Glutamatergic neuron (in vitro differentiated cells): ENCODE measurements at places on chromosomes 1 and 21.

GRCh38 chr1:10862743-10863335, 66.4 kb upstream of the CASZ1 start:
- no peak for DNase-seq

DNA sequence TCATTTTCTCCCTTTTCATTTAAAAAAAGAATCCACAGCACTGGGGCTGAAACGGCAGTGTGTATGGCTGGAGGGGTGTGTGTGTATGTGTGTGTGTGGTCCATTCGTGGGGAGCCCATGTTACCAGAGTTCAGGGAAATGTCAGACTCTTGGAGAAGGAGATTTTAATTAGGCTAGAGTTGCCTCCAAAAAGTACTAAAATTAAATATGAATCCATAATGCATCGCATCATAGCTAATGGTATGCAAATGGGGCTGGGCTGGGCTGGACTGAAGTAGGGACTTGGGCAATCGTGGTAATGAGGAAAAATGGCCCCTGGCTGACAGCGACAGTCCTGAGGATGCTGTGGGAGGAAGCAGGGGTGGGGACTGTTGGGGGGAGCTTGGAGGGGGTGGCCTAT, 24.8 kb downstream of the GRIK3 start:
- DNase-seq = no peak

DNA sequence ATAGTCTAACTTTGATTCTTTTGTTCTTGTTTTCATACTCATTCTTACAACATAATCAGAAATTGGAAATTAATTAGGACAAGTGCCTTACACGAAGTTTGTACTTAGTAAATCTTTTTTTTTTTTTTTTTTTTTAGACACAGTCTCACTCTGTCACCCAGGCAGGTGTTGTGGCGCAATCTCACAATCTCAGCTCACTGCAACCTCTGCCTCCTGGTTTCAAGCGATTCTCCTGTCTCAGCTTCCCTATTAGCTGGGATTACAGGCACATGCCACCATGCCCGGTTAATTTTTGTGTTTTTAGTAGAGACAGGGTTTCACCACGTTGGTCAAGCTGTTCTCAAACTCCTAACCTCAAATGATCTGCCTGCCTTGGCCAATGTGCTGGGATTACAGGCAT, 12.4 kb downstream of the CHAF1B start:
- no peak for DNase-seq

DNA sequence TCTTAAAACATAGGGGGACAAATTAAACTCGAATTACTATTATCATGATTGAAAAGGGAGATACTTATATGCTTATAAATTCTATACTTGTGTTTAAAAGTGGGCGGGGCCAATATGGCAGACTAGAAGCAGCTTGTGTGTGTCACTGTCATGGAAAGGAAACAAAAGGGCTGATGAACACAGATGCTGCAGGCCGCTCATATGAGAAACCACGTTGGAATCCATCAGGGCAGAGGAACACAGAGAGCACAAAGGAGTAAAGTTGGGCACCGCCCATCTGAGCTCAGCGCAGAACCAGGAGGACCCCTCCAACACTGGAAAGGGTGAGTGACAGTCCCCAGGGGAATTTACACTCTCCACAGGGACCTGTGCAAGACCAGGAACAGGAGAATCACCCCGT, 107.0 kb downstream of the SLC5A9 start:
- no peak for DNase-seq

- DNase-seq = no peak
These were observed 219.3 kb upstream of the GREM2 start for GRCh38 chr1:240831191-240831631.

DNA sequence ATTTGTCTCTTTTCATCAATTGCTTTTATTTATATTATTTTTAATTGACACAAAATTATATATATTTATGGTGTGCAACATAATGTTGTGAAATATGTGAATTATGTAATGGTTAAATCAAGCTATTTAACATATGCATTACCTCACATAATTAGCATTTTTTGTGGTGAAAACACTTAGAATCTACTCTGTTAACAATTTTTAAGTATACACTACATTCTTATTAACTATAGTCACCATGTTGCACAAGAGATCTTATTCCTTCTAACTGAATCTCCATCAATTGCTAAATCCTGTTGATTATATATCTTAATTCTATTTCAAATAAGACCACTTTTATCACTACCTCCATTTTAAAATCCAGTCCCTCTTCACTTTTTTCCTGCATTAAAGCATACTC, 42.5 kb downstream of the PLPPR5 start:
- DNase-seq = no peak

DNA sequence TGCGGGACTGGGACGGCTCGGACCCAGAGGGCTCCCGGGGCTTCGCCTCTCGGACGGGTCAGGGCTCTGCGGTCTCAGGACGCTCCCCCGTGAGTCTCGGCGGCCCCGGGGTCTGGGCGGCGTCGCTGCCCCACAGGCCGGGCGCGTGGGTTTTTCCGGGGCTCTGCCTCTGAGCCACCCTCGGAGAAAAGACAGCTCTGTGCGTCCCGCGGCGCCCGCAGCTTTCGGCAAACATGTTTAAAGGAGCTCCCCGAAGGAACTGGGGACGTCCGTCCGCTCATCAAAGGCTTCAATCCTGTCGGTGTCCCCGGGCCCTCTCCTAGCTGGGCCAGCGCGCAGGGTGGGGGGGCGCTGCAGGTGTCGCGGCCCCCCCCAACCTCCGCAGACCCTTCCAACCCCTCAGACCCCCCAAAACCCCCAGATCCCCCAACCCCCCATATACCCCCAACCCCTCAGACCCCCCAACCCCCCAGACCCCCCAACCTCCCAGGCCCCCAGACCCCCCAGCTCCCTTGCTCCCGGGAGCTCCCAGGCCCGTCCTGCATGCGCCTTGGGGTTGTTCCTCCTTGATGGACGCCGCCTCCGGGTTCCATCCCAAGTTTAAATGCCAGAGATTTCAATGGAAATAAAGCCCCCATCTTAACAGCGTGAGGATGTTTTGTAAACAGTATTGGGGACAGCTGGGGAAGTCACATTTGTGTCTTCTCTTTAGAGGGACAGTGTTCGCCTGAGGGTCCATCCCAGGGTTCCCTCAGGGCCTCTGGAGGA, 996 bp upstream of the C1orf159 start:
- no peak for DNase-seq

GRCh38 chr1:98001764-98002163, 80.9 kb upstream of the DPYD start:
- DNase-seq = no peak

GRCh38 chr1:244599937-244600350, 53.0 kb upstream of the DESI2 start:
- no peak for DNase-seq

GRCh38 chr1:36884029-36884701, 150.2 kb downstream of the GRIK3 start:
- no peak for DNase-seq

- DNase-seq = no peak
These were observed 35.7 kb downstream of the WNT3A start for GRCh38 chr1:228042508-228042907.

DNA sequence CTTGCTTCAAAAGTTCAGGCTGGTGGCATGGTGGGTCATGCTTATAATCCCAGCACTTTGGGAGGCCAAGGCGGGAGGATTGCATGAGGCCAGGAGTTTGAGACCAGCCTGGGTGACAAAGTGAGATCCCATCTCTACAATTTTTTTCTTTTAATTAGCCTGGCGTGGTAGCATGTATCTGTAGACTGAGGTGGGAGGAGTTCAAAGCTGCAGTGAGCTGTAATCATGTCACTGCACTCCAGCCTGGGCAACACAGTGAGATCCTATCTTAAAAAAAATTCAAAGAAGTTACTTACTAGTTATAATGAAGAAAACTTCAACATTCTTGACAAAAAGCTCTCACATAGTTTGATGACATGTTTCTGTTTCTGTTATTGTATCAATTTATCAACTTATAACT, 45.2 kb downstream of the SAMSN1 start:
- no peak for DNase-seq

GRCh38 chr1:212132025-212132424, 96.5 kb downstream of the DTL start:
- DNase-seq = no peak

DNA sequence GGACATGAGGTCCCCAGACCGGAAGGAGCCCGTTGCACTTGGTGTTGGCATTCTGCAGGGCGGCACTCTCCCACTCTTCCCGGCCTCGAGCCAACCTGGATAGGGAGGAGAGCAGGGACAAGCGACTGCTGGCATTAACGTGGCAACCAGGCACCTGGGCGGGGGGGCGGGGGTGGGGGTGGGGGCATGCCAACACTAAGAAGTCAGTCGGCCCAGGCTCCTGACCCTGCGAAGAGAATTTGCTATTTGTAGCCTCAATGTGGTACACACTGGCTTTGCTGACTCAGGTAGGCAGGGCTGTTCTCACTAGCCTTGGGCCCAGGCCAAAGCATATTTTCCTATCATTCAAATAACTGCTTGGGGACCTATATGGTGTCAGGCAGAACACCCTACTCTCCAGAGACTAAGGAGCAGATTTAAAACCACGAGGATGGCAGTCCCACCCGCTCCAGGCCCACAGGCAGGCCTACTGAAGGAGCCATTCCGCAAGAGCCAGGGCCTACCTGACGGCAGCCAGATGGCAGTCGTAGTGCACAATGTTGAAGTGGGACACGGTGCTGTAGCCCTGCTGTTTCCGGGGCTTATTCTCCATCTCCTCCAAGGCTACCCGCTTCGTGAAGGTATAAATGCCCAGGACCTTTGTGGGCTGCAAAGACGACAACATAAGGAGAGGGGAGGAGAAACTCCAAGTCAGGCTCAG, 123.7 kb downstream of the UBR4 start:
- DNase-seq = no peak
